ENCODE measurements at places on chromosomes 7 and 10.

DNA sequence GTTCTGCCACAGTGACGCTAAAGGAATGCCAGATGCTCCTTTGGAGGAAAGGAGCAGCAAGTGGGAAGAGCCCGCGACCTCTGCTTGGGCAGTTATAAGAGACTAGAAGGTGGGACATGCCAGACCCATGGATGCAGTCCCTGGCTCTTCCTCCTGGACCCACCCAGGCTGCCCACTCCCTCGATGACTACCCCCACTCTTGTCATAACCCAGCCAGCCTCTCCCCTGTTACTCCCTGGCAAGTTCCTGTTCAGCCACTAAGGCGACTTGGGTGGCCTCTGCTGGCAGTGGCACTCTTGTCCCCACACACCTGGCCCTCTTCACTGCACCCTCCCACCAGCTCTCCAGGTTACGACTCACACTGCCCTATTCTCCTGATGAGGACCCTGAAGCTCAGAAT lies 33.5 kb downstream of the COL13A1 start:
- DNase-seq: no peak

DNA sequence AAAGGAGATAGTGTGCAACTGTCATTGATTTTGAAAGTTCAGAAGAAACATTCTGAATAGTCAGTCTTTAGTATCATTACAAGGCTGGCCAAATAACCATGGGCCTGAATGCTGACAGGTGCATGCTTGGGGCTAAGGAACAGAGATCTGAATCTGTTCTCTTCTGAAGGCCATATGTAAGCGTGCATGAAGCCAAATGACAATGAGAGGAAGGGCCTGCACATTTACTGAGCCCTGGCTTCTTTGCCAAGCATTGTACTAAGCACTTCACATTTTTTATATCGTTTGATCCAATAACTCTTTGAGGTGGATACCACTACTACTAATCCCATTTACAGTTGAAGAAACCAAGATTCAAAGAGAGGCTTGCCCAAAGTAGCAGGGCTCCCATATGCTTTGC lies 22.5 kb upstream of the TIAL1 start:
- no peak for DNase-seq

DNA sequence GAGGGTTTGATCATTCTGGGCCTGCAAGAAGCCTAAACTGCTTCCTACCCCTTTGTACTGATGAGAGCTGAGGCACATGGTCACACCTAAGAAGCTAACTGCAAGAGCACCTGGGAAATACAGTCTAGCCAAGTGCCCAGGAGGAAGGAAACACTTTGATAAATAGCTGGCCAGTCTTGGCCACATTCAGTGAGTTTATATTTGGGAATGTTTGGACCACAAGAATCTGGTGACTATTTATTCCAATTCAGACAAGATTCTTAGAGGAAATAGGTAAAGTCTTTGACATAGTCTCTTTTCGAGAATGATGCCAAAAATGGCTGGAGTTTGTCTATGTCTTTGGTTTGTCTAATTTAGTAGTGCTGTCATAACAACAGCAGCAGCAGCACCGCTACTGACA lies 213.6 kb downstream of the KIF20B start:
- no peak for DNase-seq

GRCh38 chr10:100655326-100655759 lies 90.0 kb upstream of the PAX2 start:
- no peak for DNase-seq

DNA sequence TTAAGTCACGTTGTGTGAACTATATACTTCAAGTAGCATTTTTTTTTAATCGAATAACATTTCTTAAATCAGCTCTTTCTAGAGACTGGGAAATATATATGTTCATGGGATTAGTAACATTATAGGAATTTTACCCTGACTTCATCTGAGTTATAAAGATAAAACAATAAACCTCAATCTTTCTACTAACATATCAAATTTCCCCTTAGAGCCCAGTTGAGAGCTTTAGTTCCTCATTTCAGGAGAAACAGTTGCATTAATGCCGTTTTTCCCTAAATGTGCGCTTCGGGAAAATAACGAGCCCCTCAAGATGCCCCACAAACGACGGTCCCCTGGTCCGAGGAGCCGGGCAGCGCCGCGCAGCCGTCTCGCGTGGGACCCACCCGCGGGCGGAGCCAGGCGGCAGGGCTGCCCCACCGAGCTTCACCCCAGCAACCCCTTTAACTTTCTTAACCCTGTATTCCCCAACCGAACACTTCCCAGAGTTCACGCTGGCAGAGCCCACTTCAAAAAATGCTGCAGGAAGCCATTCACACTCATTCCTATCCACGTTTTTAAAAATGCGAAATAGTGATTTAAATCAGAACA lies 152.5 kb upstream of the YAE1 start:
- no peak for DNase-seq

GRCh38 chr7:8536431-8536830 lies 103.0 kb downstream of the NXPH1 start:
- no peak for DNase-seq

DNA sequence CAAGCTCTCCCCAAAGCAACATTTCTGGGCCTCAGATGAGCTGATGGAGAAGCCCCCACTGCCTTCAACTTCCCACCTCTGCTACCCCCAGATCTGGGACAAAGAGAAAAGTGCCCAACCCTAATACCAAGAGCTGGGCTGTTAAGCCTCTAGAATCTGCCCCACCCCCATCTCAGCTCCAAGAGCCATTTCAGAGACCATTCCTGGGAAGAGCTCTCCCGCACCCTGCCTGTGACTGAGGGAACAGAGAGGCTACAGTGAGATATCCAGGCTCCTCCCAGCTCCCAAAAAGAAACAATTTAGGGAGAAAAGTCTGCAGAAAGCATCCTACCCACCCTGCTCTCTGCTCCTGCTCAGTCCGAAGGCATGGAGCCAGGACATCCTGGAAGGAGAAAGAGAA lies 2.5 kb upstream of the KCNH2 start:
- no peak for DNase-seq

DNA sequence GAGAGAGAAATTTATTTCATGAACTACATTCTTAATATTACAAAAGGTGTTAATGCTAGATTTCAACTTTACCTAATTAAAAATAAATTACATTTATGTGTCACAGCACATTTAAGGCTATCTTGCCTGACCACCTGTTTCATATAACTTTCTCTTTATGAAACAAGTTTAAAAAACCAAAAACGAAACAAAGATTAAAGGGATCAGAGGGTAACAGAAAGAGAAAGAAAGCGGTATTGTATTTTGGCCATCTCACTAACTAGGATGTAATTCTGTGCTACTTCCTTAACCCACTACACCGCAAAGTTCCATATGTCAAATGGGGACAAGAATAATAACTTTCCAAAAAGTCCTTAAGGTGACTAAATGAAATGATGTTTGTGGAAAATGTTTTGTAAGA lies 6.3 kb upstream of the RHOBTB1 start:
- no peak for DNase-seq

DNA sequence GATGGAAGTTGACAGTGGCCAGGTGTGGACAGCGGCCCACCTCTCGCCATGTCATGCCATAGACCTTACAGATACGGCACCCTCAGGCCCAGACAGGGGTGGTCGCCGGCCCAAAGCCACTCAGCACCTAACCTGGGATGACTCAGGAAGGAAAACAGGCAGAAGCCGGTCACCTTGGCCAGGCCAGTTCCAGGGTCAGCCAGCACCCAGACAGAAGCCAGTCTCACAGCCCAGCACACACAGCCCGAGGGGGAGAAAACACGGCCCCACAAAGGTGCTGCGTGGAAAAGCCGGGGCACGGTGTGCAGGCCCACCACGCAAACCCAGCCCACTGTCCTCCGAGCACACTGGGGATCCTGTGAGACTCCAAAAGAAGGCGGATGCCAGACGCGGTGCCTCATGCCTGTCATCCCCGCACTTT lies 95.2 kb upstream of the DNAAF5 start:
- DNase-seq: no peak

DNA sequence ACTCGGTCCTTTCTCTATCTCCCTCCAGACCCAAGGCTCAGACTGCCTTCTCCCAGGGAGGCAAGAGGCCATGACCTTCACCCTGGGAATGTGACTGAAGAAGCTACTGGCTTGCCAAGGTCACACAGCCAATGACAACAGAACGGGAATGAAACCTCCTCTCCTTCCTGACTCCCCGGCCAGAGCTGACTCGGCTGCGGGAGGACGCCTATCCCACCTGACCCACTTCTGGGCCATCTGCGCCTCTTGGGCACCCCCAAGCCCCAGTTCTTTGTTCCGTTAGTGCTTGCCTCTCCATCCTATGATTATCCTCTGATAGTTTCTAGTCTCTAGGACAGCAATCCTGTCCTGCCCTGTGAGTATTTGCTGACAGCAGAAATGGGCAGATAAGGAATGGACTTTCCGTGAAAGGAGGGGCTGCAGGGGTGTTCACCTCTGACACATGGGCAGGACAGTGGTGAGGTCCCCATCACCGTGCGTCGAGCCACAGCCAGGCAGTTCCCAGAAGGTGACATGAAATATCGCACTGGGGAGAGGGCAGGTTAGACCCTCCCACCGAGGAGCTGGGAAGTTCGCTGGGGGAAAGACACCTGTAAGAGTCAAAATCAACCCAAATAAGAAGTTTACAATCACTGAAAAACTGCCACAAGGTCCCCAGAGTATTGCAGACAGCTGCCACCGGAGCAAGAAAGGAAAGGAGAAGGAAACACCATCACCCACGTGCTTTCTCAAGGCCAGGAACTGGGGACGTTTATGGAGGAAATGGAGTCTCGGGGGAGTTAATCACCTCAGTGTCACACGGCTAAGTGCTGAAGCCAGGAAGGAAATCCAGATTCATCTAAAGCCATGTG lies 63.0 kb downstream of the INSIG1 start:
- no peak for DNase-seq

DNA sequence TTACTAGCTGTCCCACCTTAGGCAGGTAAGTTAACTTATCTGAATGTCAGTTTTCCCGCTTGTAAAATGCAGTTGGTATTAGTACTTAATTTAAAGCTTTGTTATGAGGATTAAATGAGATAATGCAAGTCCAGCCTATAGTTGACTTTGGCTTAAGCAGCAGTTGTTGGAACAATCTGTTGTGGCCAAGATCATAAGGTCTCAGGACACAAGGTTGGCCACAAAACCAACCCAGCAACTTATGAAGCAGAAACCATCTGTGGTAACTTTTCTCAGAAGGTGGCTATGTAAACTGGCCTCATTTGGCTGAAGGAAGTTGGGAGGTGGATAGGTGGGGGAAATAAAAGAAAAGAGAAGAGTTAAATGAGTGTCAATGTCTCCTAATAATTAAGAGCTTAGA lies 29.4 kb downstream of the ENTPD1 start:
- no peak for DNase-seq

DNA sequence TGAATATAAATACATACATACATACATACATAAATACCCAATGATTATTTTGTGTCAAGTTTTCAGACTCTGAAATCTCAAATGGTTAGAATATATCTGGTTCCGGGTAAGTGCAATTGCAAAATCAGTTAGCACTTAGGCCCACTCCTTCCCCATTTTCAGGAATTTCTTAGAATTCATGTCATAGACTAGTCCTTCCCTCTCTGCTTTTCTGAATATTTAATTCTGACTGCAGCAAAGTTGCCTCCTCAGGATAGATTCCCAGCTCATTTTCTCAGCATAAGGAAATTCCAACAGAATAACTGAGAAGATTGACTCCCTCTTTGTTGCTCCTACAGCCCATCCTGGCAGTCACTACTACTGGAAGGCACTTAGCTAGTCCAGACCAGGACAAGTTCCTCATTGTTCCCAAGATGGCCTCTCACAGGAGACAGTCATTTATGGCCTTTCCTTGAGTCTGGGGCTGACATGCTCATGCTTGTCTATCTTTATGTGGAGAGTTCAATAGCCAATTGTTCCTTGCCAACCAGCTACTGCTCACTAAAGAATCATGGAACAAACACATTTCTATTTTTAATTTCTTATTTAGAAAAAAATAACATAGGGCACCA lies 142.9 kb upstream of the ITGB1 start:
- no peak for DNase-seq

DNA sequence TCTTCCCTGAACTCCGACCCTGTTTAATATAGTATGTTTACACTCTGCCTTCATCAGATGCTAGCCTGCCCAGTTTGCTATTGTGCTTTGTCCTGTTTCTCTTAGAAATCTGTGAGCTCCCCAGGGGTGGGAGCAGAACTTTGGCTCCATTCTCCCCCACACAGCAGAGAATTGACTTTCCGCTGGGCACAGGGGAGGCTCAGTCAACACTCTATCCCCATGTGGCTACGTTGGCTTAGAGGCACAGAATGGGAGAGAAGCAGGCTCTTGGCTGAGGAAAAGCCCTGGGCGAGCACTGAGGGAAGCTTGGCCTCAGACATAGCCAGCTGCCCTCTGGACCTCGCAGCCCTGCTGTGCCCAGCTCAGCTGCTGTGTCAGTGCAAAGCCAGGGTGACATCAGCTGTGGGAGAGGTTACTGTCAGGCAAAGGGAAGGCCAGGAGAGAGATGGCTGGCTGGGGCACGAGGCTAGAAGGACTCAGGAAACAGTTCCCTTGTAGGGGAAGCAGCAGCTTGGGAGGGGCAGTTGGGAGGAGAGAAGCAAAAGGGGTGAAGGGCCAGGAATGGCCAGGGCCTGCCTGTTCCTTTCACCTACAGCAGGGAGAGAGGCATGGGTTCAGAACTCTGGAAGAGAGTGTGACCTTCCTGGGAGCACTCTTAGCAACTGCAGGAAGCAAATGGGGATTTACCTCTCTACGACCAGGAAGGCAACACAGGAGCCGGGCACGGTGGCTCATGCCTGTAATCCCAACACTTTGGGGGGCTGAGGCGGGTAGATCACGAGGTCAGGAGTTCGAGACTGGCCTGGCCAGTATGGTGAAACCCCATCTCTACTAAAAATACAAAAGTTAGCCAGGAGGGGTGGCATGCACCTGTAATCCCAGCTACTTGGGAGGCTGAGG lies 5.8 kb upstream of the SCD start:
- DNase-seq: no peak

DNA sequence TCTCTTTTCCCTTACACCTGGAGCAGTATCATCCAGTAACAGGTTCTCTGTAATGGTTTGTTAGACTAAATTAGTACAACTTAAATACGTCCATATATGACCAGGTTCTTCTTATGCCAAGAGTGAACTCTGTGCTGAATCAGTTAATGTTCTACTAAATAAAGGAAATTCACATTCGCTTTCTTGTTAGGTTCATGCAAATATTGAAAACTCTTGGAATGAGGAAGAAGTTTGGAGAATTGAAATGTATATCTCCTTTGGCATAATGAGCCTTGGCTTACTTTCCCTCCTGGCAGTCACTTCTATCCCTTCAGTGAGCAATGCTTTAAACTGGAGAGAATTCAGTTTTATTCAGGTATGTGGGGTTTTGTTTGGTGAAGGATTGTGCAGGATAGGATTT lies 15.3 kb upstream of the CFAP69 start:
- no peak for DNase-seq

DNA sequence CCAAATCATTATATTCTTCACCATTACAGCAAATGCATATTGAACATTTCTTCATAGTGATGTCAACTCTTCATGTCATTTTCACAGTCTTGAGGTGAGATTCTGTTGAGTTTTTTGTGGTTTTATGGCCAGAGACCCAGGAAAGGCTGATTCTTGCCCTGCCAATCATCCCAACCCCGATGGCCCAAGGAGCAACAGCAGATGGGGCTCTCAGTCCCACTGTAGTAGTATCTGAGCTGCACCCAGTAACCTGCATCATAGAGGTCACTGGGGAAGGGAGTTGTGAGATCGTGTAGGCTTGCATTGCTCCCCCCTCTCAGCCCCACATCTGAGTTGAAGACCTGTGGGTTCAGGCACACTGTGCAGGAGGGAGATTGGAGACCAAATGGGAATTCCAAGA lies 26.7 kb downstream of the ZSCAN25 start:
- DNase-seq: no peak

- DNase-seq: no peak
Observed at GRCh38 chr10:13823709-13824405, 237.1 kb downstream of the PRPF18 start.
